ENCODE measurements at places on chromosomes 1 and 21.

DNA sequence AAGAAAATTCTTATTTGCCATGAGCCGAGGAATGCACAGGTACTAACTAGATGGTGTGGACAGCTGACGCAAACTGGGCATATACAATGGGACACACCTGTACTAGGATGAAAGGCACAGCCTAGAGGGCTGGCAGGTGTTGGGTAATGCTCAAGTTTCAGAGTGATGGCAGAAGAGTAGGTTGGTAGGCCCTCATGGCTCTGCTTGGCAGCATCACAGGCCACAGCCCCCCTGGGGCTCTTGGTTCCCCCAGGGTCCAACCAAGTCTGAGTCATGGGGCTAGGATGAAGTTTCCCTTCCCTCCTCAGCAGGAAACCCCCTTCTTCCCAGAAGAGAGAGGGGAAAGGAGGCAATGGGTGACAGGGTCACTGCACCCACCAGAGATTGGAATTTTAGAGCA lies 35.2 kb downstream of the SPEN start:
- no peak for DNase-seq

- DNase-seq = peak; percentile 82
Observed at GRCh38 chr1:87061742-87062156, 147.3 kb downstream of the HS2ST1 start.

GRCh38 chr1:241253471-241253870 lies 103.5 kb downstream of the RGS7 start:
- DNase-seq = peak; percentile 28

DNA sequence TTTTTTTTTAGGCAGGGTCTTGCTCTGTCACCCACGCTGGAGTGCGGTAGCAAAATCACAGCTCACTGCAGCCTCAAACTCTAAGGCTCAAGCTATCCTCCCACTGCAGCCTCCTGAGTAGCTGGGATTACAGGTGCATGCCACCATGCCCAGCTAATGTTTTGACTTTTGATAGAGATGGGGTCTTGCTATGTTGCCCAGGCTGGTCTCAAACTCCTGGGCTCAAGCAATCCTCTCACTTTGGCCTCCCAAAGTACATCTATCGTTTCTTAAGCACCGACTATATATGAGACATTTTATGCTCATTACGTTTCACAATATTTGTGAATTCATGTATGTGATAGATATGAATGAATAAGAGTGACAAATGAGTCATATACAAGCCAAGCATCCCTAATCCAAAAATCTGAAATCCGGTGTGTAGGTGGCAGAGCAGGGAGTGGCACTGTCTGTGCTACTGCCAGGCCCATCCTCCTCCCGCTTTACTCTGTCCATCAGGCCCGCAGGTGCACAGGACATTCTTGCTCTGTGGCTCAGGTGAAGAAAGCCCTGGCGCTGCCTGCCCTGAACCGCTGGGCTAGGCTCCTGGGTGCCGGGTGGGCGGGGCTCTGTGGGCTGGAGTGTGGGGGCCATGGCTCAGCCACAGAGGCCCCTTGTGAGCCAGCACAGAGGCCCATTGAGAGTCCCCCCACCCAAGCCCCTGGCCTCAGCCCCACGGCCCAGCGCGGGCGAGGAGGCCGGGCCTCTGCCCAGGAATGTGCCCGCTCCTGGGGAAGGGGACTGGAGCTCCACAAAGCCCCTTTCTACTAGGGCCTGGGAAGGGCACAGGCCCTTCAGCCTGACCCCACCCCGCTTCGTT lies 45.3 kb downstream of the HSPG2 start:
- no peak for DNase-seq

DNA sequence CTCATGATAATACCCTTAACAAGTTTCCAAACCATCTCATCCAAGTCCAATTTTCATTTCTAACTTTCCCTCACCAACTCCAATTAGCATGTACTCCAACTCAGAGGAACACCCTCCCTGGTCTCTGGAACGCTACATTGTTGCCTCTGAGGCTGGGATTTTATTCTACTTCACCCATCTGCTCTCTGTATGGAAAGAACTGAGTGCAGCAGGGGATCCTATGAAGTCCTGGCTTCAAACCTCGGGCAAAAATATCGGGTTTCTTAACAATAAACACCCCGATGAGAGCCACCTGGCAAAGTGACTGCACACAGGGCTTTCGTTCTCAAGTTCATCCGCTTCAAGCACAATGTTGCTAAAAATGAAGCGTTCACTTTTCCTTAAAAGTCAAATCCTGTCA lies 99.6 kb downstream of the CRB1 start:
- no peak for DNase-seq

GRCh38 chr1:234602334-234603220 lies 7.4 kb downstream of the IRF2BP2 start:
- DNase-seq = peak; percentile 90

DNA sequence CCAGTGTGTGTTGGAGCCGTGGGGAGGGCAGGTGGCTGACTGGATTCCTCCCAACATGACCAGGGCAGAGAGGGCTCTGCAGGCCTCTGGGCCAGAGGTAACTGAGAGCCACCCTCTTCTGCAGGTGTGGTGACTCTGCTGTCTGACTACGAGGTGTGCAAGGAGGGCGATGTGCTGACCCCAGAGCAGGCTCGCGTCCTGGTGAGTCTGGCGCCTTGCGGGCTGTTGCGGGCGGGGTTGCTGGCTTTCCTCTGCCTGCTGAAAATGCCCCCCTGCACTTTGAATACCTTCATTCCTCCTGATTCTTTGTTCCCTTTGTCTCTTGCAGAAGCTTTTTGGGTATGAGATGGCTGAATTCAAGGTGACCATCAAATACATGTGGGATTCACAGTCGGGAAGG lies 6.7 kb downstream of the MRTO4 start:
- no peak for DNase-seq

- no peak for DNase-seq
Observed at GRCh38 chr1:181335631-181336030, 147.7 kb upstream of the CACNA1E start.

DNA sequence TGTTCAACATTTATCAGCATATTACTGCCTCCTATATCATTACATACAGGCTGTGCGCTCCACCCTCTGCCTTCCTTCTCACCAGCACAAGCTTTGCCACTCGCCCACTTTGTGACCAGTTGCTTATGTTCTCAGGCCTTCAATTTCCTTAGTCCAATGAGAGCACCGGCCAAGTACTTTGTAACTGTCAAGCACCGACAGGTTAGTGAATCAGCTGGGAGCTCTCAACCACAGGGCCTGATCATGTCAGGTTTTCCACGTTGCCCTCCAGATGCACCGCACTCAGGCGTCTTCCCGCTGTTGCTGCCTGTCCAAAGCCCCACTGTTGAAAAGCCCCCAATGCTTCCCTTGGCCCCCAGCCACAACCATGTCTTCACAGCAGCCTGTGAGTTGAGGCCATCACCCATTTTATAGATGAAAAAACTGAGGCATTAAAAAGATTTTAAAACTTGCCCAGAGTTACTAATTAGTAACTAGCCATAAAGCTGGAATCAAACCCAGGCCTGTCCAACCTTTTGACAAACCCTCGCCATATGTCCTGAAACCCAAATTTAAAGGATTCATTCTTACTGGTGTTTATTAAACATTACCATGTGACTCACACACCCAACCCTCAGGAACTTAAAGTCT lies 3.4 kb upstream of the KCNN3 start:
- no peak for DNase-seq

GRCh38 chr1:37486680-37487618 lies 12.6 kb downstream of the ZC3H12A start:
- no peak for DNase-seq

DNA sequence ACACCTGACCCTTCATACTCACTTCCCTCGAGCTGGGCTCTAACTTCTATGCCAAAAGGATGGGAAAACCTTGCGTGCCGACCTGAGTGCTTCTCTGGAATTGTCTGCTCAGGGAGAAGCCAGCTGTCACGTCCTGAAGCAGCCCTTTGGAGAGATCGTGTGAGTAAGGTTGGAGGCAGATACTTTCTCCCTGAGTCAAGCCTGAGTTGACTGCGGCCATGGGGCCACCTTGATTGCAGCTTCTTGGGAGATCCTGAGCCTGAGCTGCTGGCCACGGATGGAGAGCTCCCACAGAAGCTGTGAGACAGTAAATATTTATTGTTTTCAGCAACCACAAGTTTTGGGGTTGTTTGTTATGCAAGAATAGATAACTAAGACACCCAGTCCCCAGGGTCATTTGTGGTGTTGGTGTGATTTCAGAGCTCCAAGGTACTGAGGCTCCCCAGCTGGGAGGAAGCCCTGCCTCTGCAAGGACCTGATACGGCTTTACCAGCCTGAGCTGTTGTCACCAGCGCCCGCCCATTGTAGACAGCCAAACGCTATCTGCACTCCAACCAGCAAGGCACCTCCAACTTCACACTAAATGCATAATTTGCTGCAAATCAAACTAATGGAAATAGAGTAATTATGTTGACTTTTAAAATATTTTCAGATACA lies 531.6 kb downstream of the PTPRU start:
- DNase-seq = no peak

DNA sequence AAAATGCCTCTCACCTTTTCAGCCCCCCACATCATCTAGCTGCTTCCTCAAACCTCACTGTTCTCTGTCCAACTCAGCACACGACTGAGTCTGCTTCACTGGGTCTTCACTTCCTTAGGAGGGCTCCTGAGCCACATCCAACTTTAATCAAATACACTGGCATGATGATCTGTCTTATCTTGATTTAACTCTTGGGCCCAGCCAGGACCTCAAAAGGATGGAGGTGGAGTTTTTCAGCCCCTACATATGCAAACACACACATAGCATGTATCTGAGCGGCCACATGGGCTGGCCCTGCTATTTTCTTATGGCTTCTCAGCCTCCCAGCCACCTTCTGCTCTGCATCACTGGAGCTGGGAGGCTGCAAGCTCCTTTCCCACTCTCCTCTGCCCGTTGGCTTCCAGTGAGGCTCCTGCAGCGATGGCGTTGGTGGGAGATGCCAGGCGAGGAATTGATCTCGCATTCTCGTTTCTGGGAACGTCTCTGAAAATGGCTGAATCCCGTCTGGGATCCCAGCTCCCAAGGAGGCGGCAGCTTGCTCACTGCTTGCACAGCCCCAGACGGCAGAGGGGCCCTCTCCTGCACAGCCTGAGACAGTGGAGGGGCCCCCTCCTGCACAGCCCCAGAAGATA lies 1.8 kb upstream of the PRXL2B start:
- no peak for DNase-seq

GRCh38 chr21:27168084-27168483 lies 201.2 kb upstream of the ADAMTS5 start:
- no peak for DNase-seq

GRCh38 chr1:176733661-176734060 lies 270.7 kb downstream of the PAPPA2 start:
- no peak for DNase-seq

- DNase-seq = no peak
Observed at GRCh38 chr1:116489231-116489697, 81.6 kb downstream of the CD58 start.

GRCh38 chr1:193190096-193190744 lies 3.8 kb upstream of the B3GALT2 start:
- no peak for DNase-seq

DNA sequence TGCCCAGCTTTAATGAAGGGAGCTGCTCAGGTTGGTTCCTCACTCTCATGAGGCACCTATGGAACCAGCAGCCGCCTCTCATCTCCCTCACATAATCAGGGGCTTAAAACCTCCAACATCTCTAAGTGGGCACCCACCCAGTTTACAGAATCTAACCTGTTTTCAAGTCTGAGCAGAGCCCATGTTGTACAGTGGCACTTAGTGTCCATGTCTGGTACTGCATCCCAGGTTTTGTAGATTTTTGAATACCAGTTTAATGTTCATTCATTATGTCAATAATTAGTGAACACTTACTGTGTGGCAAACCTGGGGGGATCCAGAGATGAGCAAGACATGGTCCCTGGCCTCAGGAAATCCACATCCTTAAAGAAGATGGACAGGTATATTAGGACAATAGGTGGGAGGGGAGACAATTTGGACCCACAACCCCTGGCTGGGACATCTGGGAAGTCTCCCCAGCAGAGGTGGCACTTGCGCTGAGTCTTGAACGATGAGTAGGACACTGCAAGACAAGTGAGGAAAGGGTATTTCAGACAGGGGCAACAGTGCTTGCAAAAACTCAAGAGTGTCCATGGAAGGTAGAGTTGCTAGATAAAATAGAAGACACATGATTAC lies 83.3 kb downstream of the LACTBL1 start:
- no peak for DNase-seq

DNA sequence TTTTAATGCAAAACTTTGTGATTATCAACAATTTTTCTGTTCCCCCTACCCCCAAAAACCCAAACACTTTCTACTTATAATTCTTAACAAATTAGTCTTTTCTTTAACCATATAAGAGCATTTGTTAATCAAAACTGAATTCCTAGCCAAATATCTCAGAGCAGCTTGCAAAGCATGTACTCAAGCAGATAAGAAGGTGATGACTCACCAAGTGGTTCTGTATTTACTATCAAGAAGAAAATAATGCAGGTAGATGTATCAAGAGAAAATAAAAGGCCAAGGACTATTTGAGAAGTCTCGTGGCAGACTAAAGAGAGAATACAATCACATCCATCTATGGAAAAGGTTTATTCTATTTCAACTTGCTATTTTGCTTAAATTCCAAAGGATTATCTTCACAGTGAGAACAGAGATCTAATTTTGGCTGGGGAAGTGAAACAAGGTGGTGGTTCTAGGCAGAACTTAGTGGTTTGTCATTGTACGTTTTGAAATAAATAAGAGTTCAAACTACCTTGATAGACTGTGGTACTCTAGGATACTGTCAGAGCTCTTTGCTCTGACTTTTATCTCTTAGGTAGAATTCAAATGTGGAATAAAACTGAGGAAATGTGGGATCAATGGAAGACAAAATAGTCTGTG lies 94.7 kb upstream of the NRIP1 start:
- DNase-seq = no peak

DNA sequence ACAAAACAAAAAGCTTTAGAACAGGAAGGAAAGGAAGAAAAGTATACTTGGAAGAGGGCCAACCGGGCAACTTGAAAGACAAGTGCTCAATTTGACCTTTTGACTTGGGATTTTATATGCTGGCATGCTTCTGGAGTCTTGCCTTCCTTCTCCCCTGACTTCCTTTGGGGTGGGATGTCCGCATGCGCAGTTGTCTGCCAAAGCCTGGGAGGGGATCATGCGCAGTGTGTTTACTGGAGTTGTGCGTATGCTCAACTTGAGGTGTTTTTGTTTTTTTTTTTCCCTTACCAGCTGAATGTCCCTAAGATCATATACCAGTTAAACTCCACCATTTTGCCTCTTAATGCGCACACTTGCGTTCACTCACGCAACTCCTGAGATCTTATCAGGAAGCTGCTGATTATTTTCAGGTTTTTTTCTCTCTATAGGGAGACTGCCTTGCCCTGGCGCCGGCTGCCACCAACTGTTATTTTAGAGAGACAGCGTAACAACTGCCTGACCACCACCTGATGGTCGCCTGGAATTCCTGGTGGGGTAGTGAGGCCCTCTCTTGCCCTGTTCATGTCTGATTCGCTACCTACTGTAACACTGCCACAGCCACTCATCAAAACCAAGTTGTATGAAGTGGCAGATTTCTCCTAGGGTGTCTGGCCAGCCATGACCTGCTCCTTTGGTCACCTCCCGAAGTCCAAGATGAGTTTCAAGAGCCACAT lies 138.7 kb upstream of the ZNF644 start:
- no peak for DNase-seq

- DNase-seq = peak; percentile 53
Observed at GRCh38 chr1:150009604-150010392, 728 bp downstream of the OTUD7B start.
